ENCODE measurements at places on chromosomes 1 and 21.
A peak's percentile ranks its signal among the peaks of the same experiment; 100 is the strongest.

GRCh38 chr1:37477946-37478345 is 3.6 kb downstream of the ZC3H12A start:
- DNase-seq, result no peak

- DNase-seq, result no peak
Measured at GRCh38 chr1:59927213-59927612, 640 bp upstream of the CYP2J2 start.

DNA sequence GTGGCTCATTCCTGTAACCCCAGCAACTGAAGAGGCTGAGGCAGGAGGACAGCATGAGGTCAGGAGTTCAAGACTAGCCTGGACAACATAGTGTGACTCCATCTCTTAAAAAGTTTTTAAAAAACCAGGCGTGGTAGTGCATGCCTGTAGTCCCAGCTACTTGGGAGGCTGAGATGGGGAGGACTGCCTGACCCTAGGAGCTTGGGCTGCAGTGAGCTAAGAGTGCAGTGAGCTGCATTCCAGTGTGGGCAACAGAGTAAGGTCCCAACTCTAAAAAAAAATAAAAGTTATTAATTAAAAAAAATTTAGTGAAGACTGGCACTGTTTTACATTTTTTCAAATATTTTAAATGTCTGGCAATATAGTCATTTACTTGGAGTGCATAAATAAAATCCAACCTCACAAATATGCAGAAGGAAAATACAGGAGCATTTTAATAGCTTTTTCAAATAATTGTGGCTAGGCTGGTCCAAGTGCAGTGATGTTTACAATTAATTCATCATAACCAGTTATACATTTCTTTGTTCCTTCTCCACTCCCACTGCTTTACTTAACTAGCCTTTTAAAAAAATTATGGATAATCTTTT is 10.8 kb downstream of the ZBTB8OS start:
- DNase-seq, result no peak

- peak; percentile 66 for DNase-seq
Measured at GRCh38 chr1:183932412-183932811, 105.1 kb downstream of the COLGALT2 start.

DNA sequence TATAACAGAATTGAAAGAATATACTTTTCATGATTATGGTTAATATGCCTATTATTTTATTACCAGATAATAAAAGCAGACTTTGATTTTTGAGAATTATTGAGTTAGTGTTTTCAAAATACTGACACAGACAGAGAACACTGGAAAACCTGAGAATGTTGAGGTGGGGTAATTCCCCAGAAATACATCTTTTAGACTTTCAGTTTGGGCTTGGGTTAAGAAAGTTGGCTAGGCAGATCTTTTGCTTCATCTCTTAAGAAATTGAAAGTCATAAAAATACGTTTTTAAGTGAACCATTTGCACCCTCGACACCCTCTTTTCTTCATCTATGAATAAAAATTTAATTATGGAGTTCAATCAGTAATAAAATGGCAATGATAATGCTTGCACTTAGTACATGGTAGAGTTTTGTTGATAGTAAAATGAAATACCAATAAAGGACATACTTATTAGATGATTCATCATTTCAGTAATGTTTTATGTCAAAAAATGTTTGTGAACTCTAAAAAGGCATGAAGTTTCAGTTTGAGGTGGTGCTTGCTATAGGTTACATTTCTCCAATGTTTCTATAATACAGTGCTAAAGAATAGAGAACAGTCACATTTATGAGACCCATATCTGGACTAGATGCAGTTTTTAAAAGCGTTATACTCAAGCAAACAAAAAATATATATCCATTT is 1.9 kb upstream of the SAMSN1 start:
- DNase-seq, result no peak

GRCh38 chr1:160118928-160119327 is 3.4 kb downstream of the ATP1A2 start:
- DNase-seq, result no peak

DNA sequence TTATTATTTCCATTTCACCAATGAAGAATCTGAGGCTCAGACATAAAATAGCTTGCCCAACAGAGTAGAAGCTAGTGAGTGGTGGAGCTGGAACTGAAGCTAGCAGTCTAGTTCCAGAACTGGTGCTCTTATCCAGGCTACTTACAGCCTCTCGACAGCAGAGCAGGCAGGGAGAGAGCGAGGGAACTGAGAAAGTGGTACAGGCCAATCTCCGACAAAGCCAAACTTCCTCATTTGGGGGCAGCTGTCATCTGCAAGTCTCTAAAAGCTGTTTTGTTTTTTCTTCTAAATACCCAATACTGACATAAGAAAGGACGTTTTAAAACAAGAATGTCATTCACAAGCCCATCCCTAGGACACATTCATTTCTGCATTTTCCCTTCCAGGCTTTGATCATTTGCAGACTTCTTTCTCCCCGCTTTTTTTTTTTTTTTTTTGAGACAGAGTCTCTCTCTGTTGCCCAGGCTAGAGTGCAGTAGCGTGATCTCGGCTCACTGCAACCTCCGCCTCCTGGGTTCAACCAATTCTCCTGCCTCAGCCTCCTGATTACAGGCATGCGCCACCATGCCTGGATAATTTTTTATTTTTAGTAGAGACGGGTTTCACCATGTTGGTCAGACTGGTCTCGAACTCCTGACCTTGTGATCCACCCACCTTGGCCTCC is 20.0 kb downstream of the YIPF1 start:
- DNase-seq, result no peak

DNA sequence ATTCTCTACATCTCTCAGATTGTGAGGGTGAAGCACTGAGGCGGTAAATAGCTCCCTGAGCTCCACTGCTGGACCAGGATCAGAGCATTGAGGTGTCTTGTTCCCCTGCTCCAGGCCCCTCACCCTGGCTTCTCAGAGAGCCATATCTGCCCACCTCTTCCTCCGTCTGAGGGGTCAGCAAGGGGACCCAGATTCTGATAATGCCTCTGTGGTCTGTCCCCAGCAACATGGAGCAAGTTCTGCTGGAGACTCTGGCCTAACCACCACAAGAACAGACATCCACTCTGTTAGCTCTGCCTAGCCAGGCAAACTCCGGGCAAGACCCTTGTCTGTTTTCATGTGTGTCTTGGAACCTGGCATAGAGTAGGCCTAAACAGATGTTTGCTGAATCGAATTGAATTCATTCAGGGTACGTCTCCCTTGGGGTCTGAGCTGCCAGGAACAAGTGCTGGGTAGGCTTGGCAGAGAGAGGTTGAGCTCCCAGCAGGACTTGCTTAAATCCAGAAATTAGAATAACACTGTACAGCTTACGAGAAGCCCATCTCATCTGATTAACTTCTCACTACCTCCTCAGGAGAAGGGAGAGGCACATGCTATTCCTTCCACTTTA is 2.3 kb downstream of the TRAF5 start:
- DNase-seq, result no peak

DNA sequence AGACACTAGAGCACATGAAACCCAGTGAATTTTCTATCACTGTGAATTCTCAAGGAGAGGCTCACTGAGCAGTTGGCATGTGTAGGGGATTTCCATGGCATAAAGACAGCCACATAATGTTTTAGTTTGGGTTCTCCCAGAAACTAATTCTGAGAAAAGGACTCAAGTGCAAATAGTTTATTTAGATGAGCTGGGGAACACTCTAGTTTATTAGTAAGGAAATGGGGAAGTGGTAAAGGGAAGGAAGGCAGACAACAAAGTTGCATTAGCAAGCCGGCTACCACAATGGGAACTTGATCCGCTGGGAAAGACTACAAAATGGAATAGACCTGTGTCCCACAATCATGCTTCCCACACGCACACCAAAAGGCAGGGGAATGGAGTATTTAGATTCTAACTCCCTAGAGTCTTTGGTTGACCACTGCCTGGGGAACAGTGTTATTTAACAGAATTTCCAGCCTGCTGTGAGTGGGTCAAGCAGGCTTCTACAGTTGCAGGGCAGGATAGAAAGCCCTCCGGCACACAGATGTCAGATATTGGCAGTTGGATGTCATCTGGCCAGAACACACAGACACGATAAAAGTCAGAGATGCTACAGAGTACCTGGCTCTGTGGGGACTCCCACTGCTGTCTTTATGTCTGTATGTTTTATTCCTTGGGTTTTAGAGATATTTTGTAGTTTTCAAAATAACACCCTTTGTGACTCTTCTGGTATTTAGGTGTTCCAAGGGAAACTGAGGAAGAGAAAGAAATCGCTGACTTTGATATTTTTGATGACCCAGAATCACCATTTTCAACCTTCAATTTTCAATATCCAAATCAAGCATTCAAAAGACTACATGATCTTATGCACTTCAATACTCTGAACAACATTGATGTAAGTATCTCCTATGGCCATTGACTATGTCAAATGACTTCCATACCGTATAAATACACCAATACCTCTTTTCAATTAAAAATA is 150.1 kb downstream of the PLA2G4A start:
- DNase-seq, result no peak

DNA sequence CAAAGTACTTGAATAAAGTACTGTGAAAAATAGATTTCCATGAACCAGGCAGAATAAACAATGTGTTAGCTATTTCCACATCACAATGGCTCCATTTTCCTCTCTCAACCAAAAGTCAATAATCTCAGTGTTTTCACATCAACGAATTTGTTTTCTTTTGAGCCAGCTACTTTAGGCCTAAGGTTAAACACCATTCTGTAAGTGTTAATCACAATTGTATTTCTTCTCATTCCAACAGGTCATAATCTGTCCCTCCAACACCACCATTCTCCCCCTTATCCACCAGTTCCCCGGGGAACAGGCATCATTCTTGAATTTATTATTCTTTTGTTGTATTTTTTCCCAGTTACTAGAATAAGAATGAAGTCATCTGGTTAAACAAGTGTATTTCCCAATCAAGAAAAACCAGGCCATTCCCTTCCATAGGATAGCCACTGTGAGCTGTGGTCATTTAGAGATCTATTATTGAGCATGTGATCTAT is 66.2 kb upstream of the PALMD start:
- DNase-seq, result no peak

GRCh38 chr1:170857955-170858354 is 77.4 kb upstream of the MROH9 start:
- DNase-seq, result no peak

DNA sequence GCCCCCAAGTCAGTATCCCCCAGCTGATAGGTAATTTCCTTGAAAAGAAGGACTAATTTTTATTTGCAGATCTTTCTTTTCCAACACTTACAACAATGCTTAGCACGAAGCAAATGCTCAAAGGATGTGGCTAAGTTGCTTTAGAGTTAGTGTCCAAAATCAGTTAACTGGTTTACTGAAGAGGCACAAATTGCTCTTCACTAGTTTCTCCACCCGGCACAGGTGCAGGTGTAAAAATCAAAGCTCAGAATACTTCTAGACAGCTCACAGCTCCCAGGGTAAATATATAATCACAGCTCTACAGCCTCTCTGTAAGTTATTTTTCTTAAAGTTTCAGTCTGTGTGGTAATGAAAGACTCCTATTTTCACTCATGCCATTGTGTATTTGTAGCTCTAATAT is 361.8 kb downstream of the NEGR1 start:
- DNase-seq, result no peak

- no peak for DNase-seq
Measured at GRCh38 chr1:32063261-32063681, 9.5 kb upstream of the TMEM39B start.

DNA sequence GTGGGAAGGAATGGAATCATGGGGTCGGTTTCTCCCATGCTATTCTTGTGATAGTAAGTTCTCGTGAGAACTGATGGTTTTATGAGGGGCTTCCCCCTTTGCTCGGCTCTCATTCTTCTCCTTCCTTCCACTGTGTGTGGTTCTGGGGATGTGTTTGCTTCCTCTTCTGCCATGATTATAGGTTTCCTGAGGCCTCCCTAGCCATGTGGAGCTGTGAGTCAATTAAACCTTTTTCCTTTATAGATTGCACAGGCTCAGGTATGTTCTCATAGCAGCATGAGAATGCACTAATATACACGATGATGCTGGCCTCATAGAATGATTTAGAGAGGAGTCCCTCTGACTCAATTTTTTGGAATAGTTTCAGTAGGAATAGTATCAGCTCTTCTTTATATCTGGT is 195.4 kb upstream of the IVNS1ABP start:
- no peak for DNase-seq

GRCh38 chr1:96370757-96371156 is 350.8 kb upstream of the PTBP2 start:
- DNase-seq, result no peak

- DNase-seq, result no peak
Measured at GRCh38 chr1:98906809-98907208, 97.9 kb downstream of the PLPPR5 start.

DNA sequence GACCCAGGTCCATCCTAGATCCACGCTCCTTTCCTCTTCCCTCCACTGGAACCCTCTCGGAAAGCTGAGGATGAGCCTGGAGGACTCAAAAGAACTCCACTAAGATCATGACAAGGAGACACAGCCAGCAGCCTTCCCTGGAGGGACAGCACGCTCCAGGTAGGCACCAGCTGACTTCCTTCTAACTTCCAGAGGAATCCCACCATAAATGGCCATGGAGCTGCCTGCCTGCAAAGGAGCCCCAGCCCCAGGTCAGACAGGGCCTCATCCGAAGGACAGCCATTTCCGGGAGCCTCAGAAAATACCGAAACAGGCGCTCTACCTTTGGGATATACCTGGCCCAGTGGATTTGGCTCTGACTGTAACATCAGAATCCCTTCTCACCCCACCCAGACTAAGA is 4.1 kb downstream of the SH3BP5L start:
- no peak for DNase-seq

- DNase-seq, result no peak
Measured at GRCh38 chr1:60262701-60263100, 189.1 kb upstream of the C1orf87 start.

GRCh38 chr1:64282351-64282750 is 78.9 kb downstream of the UBE2U start:
- no peak for DNase-seq

DNA sequence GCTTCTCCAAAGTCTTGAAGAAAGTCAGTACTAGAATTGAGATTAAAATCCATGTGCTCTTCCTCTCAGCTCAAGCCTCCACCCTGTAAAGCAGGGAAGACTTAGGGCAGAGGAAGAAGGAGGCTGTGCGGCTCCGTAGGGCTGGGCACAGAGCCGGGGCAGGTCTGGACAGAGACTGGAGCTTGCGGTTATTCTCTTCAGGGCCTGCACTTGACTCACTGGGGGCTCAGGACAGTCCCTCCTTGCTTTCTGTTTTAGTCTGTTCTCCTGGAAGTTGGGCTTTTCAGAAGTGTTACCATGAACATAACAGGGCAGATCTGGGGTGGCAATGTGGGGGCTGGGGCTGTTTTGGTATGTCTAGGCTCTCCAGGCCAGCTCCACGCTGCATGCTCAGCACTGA is 21.6 kb upstream of the TRABD2B start:
- no peak for DNase-seq

GRCh38 chr21:46553993-46554392 is 50.9 kb downstream of the S100B start:
- no peak for DNase-seq

- DNase-seq, result peak; percentile 43
Measured at GRCh38 chr1:154747740-154748404, 122.2 kb downstream of the KCNN3 start.

GRCh38 chr21:22444990-22445389 is 1446.8 kb downstream of the NCAM2 start:
- no peak for DNase-seq

DNA sequence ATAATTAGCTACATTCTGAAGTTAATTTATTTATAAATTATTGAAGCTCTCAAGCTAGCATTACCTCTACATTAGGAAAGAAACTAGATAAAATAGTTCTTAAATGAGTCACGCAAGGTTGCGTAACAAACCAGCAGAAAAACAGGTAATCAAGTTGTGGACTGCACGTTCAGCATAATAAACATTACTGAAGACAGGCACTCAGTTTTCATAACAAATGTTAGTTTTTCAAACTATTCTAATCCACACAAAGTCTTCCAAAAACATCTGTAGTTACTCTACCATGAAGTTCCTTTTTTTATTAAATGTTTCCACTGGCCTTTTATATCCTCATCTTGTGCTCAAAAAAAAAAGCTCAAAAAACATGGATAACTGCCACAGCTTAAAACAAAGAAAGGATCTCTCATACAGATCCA is 1.3 kb downstream of the TOR1AIP2 start:
- no peak for DNase-seq

Measured in C1 segment of cervical spinal cord (tissue), 14 donors.